ENCODE measurements at places on chromosomes 12 and 14. TPM values are rescaled to one million over a fixed set of nuclear protein-coding genes. Genes with fewer than 3 reads are reported as not detected.

IL22 gene
- not detected for total RNA-seq

GRCh38 chr14:91349481-91350074 is 68.0 kb downstream of the CCDC88C start:
- DNase-seq: no peak

- no peak for DNase-seq
Measured at GRCh38 chr12:22333713-22334409, 646 bp downstream of the ST8SIA1 start.

- DNase-seq: no peak
Measured at GRCh38 chr14:50529288-50530179, 2.8 kb downstream of the MAP4K5 start.

DNA sequence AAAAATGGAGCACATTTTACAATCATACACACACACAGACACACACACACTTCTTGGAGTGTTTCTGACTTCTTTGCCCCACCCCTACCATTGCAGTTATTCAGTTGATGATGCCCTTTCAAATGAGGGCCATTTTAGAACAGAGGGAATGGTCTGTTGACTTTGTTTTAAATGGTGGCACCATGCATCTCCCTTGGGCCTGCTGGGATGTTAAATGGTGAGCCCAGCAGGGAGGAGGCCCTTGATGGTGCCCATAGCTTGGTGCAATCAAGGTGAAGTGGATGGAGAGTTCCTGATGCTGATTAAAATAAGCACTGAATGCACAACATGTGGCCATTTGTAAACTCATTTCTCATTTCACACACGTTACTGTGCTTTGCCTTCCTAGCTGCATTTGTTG is 13.3 kb downstream of the C12orf75 start:
- DNase-seq: no peak

DNA sequence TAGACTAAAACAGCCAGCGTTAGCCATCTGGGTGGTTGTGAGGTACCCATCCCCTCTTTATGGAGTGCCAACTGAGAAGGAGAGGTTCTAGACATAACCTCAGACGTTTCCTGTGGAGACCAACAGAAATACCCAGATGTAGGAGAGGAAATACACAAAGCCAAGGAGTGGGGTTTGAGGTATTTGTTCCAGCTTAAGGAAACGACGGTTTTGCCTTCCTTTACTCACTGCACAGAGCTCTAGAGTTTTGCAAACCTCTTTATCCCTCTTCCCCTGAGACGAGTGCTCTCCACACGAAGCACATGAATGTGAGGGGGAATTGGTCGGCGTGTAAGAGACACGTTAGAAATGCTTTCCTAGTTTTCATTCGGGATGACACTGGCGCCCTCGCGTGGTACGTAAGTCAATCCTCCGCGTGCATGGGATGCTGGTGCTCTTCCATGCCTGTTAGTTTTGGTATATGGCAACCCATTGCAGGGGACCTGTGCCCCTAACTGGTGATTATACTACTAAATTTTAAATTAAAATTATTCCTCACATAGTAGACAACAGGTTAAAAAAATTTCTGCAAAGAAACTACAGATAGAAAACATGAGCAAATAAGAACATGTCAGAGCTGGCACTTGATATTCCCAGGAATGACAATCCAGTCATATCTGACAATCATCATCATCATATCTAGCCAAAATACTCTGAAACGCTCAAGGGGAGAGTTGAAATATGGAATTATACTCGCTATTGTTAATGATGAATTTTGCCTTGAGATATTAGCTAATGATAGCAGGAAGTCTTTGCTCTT is 121.7 kb downstream of the PPM1H start:
- DNase-seq: peak; percentile 17

GRCh38 chr14:39122330-39123138 is 8.4 kb downstream of the GEMIN2 start:
- no peak for DNase-seq

- DNase-seq: no peak
Measured at GRCh38 chr12:88896958-88897357, 316.7 kb upstream of the KITLG start.

DNA sequence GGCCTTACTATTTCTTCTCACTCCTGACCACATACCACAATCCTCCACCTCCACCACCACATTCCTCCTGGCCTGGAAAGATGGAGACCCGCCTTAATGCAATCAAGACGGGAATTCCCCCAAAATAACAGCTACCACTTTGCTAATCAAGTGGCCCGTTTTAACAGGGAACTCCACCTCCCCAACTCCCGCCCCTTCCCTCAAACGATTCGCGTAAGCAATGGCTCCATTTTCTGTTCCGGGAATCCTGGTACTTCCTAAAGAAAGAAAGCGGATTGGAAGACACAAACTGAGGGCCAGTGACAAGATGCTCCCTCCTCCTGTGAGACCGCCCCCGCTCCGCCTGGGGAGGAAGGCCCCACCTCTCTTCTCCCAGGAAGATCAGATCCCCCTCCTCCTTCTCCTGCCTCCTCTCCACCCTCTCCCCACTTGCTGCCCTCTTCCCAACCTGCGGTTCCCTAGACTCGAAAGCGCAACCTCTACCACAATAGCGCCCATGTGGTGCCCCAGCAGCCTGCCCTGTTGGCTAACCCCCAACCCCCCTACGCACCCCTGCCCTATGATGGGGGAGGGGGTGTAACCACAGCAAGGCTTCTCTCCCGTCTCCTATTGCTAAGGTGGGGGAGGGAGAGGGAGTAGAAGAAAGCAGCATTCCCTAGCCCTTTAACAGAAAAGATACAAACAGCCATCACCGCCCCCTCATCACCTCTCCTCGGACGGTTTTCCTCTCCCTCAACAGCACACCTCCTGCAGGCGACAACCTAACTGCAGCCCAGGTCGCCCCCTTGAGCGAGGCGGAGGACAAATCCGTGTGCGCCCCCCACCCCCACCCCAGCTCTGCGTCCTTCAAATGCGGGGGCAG is 777 bp downstream of the ARF3 start:
- peak; percentile 90 for DNase-seq

- no peak for DNase-seq
Measured at GRCh38 chr14:103194256-103195045, 71.2 kb downstream of the TNFAIP2 start.

DNA sequence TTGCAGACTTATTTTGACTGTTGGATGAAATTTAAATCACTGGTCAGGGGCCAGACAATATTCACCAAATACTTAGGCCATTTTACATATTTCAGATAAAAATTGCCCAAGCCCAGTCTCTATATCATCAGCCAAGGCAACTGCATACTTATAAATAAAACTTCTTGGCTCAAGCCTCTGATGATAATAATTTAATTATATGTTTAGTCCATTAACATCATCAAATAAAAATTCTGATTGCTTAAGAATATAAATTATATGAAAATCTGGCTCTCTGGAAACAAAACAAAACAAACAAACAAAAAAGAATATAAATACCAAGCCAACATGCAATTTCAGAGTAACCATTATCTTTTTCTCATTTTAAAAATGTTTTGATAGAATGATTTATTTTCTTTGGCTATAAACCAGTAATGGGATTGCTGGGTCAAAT is 165.2 kb downstream of the BTG1 start:
- no peak for DNase-seq

DNA sequence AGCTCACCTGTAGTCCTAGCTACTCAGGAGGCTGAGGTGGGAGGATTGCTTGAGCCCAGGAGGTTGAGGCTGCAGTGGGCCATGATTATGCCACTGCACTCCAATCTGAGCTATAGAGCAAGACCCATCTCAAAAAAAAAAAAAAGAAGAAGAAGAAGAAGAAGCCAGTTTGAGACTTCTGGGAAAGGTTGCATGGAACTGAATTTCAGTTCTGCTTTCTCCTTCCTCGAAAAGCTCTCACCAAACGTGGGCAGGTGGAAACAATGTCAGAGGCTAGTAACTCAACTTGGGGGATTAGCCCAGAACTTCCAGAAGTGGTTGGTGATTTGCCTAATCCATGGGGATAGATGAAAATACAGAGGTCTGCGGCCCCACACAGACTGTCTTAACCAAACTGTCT is 18.7 kb downstream of the FLVCR2 start:
- DNase-seq: no peak

DNA sequence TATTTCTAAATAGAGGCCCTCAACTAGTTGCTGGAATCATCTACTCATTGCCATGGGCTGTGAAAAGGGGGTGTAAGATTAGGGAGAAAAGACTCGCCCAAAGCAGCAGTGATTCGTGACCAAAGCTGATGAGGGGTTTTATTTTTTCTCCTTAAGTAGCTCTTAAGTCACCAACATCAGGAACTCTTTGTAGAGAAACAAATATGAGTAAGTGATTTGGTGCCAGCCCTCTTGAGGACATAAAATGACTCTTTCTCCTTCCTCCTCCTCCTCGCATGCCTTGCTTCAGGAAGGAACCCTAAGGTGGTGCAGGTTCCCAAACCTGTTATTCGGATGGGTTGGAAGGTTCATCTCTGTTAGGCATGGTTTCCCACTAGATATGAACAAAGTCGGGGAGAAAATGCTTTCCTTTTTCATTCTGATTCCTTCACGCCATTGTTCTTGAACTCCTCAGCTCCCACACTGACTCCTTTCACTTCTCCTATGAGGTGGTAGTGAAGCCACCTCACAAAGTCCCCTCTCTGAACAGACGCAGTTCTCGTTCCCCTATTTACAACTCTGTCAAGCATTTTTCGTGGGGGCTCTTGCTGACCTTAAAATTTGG is 113.4 kb downstream of the ETV6 start:
- DNase-seq: no peak

DNA sequence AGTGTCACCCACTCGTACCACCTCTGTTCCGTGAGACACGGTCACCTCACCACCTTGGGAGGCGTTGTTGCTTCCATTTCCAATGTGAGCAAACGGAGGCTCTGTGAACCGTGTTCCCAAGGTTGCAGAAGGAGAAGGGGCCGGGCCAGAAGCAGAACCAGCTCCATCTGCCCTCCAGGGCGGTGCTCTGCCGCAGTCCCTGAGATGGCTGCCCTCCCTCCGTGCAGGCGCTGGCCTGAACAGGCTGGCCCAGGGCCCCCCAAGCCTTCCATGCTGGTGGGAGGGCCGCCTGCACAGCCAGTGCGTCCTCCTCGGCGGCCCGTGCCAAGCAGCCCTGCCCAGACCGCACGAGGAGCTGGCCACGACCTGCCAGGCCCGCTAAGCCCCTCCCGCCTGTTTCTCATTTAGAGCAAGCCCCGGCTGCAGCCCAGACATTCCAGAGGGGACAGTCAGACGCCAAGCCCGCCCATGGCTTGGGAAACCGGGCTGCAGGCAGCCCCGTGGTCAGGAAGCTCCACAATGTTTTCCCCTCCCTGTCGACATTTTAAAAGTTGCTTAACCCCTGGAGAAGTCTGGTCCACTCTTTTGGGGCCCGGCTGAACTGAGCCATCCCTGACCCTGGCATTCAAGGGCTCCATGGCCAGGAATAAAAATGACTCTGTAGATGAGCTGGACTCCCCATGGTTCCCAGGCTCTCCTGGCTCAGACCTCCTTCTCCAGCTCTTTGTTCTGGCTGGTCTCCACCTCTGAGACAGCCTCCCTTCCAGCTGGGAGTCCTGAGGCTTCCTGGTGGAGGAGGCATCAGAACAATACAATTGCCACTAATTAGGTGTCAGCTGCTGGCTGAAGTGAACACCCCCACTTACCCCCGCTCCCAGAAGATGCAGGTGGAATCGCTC is 236.0 kb downstream of the BCL11B start:
- DNase-seq: peak; percentile 69

GRCh38 chr14:93249128-93249831 is 42.2 kb downstream of the UBR7 start:
- DNase-seq: no peak

TAS2R14 gene
- 20.3 TPM for total RNA-seq

PIWIL1 gene
- total RNA-seq: 0.21 TPM

PPP2R5E gene
- total RNA-seq: 41.7 TPM

MEG3 gene
- total RNA-seq: 530 TPM

DNA sequence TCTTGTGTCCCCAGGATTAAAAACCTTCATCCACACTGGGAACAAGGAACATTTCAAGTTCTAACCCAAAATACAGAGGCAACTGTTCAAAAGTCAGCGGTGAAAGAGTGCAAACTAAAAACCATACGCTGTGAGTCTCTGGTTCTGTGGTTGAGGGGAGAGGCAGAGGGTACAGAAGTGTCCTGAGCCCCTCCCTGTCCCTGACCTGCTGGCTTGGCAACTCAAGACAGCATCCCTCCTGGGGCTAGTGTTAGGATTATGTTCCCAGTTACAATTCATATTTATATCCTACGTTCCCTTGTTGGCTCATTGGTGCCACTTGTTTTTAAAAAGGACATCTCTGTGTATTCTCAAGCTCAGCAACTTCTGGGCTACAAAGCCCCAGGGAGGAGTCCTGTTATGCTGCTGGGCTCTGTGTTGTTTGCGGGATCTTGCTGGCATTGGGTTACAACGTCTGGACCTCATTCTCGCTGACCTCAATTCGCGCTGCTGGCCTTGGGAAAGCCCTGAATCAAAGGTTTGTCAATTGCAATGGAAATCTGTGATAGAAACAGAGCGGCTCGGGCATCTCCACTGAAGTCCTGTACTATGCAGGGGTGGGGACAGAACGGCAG is 420.8 kb downstream of the FUT8 start:
- DNase-seq: no peak

RNASE7 gene
- not detected for total RNA-seq

DNA sequence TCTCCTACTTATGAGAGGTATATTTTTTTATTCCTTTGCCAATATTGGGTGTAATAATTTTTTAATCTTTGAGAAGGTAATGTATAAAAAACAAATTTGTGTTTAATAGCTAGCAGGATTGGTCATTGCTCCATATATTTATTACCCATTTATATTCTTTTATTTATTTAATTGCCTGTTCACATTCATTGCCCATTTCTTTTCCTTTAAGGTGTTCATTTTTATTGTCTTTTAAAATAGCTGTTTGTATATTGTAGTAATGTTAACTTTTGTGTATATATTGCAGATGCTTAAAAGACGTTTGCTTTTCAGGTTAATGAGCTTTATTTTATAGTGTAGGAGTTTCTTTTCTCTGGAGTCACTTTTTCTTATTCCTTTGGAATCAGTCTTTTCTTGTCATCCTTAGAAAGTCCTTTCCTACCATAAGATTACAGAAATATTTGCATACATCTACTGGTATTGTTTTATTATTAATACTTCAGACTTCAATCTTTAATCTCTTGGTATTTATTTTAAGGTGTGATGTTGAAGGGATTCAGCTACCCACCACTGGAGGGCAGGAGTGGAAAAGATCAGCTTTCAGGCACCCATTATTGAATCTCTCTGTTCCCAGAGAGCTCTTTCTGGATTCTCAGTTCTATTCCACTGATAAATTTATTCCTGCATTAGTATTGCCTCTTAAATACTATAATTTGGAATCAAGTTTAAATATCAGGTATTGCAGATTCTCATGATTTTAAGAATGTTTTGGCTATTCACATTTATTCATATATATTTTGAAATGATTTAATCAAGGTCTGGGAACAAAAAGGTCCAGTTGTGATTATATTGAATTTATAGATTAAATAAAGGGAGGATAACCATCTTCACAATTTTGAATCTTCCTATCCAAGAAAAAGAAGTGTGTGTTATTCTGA is 17.3 kb downstream of the PPM1A start:
- DNase-seq: no peak

DNA sequence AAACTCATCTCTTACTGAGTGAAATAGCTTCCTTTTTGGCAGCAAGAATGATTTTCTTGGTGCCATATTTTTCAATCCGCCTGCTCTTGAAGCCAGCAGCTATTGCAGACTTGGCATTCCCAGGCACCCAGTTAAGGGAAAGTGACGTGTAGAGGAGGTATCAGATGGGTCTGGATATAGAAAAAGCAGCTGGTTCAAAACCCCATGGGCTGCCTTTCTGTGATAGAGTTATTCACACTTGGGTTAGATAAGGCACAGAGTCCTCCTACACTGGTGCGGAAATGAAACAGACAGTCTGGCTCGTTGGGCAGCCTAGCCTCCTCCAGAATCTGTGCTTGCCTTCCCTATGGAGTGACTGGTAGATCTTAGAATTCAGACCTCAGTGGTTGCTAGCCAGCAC is 62.2 kb downstream of the PTPN11 start:
- DNase-seq: no peak

Measured in urinary bladder (tissue), 4 donors.